ENCODE measurements at places on chromosomes 12 and 14. TPM values are rescaled to one million over a fixed set of nuclear protein-coding genes. Genes with fewer than 3 reads are reported as not detected.

DNA sequence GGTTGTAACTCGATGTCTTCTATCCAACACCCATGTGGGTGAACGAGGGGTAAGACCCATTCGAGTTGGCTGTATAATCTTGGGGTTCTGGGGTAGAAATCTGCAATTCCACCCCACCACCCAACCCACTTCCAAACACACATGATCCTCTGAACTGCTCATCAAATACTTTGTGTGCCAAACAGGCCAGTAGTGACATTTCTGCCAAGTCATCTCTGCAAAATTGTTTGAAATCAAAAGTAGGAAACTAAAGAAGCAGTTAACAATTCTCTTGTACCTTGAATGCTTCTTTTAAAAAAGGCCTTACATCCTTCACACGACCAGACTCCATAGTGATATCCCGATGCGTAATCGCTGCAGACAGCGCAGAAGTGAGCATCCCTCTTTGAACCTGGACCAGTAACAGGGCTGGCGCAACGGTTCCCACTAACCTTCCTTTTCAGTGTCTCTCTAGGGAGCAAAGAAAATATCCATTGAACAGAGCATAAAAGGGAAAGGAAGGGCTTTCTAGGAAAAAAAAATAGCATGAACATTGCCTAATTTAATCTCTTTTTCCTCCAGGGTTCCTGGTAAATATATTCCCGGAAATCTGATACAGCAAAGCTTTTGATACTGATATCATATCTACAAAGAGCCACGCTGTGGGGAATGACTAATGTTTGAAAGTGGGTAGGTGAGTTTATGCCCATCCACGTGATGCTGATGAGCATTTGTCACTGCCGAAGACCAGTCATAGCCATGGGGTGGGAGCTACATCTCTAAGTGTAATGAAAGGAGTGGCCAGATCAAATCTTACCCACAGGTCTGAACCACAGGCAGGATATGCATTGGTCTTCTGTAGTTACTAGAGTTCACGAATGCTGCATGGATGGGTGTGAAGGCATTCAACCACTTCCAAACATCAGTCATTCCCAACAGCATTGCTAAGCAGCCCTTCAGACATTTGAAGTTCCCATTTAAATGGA is 14.2 kb downstream of the ESR2 start:
- H3K27ac ChIP-seq = no peak overlapping the region
- DNase-seq = no peak
- H3K36me3 ChIP-seq = no peaks in the 10 kb centered on the region
- H3K4me1 ChIP-seq = no peaks in the 10 kb centered on the region
- H3K4me3 ChIP-seq = no peak overlapping the region

- no peak for DNase-seq
- no peaks in the 10 kb centered on the region for H3K4me1 ChIP-seq
- peaks cover 2% of the 10 kb centered on the region for H3K36me3 ChIP-seq
- H3K4me3 ChIP-seq = no peak overlapping the region
Observed at GRCh38 chr12:112061137-112061536, 47.4 kb downstream of the NAA25 start.

DNA sequence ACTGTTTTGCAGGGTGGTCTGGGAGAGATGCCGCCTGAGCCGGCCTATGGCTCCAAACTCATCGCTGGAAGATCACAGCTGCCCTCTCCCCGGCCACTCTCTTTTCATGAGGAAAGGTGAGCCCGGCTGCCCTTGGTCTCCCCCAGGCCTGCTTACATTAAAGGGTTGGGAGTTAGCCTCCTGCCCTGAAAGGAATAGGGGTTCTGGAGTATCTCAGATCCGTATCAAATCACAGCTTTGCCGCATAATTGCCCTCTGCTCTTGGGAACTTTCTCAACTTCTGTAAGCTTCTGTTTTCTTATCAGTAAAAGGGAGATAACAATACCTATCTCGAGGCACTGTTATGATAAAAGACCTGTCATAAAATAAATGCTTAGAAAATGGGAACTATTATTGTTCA is 17.6 kb downstream of the PHLDA1 start:
- H3K27ac ChIP-seq = peak overlapping the region; percentile 39
- DNase-seq = peak; percentile 61
- no peak overlapping the region for H3K4me3 ChIP-seq
- H3K27me3 ChIP-seq = no peaks in the 10 kb centered on the region

DNA sequence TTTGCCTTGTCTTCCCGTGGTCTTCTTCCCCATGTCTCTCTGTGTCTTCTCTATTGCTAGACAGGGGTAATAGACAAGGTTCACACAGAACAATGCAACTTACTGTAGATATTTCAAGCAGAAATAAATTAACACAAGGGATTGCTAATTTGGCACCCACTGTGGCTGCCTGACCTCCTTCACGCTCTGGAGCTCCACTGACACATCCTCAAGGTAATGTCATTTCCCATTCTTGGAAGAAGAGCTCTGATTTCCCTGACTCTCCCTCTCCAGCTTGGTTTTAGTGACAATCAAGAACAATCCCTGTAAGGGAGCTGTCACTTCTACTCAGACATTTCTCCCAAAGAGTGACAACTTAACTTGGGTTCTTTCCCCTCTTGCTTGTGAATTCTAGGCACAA is 105.4 kb upstream of the NAP1L1 start:
- H3K27me3 ChIP-seq = no peaks in the 10 kb centered on the region
- H3K27ac ChIP-seq = no peak overlapping the region
- no peak for DNase-seq
- peaks cover 20% of the 10 kb centered on the region for H3K4me1 ChIP-seq
- no peak overlapping the region for H3K4me3 ChIP-seq

DNA sequence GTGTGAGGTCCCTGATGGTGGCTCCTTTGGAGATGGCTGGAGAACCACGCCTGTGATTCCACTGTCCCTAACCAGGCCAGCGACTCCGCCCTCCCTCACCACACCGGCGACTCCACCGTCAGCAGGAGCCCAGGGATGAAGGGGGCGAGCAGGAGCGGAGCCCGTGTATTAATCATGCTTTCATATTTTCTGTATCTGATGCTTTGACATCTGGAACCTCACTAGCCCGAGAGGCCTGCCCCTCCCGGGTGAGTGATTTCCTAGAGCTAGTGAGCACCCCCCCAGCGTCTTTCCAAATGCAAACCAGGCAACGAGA is 69.9 kb downstream of the NOC4L start:
- no peaks in the 10 kb centered on the region for H3K36me3 ChIP-seq
- no peaks in the 10 kb centered on the region for H3K4me1 ChIP-seq
- H3K4me3 ChIP-seq = no peak overlapping the region
- H3K27ac ChIP-seq = no peak overlapping the region
- DNase-seq = no peak

DNA sequence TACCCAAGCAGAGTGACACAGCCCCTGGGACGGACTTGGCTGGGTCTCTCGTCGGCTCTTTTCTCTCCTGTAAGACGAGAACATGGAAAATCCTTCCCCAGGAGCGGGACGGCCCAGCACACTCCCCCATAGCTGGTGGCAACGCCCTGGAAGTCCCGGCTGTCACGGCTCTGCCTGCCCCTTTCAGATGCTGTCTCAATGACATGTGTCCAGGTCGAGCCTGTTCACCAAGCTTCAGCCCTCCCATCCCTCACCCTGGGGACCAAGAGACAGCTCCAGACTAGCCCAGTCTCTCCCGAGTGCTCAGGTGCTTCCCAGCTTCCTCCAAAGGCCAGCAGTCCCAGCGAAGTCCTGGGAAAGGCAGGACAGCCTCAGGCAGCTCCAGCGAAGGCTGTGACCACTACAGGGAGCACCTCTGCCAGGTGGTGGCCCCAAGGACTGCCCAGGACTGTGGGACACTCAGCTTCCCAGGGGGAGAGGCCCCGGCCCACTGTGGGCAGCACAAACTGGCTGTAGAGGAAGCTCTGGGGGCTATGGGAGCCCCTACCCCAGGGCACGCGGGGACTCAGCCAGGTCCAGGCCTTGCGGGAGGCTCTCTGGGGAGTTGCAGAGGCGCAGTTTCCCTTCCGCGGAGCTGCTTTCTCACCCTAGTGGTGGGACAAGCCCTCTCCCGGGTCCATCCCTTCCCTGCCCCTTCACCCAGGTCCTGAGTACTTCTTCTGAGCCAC is 33.6 kb downstream of the TNFAIP2 start:
- DNase-seq = no peak
- peaks cover 24% of the 10 kb centered on the region for H3K4me1 ChIP-seq
- H3K27ac ChIP-seq = no peak overlapping the region
- H3K36me3 ChIP-seq = no peaks in the 10 kb centered on the region
- H3K4me3 ChIP-seq = no peak overlapping the region

GRCh38 chr14:71675900-71676287 is 256.3 kb upstream of the RGS6 start:
- H3K27ac ChIP-seq = no peak overlapping the region
- no peaks in the 10 kb centered on the region for H3K27me3 ChIP-seq
- H3K4me1 ChIP-seq = no peaks in the 10 kb centered on the region

DNA sequence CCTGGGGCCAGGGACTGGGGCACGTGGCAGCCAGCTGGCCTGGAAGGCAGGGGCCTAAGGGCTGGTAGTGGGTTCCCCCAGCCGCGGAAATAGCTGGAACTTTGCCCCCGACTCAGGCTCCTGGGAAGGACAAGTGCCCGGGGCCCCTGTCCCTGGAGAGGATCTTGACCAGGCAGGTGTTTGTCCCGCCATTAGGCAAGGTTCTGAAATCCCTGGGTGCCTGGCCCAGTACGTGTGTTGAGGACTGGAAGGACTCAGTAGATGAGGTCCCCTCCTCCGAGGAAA is 94.2 kb downstream of the B4GALNT3 start:
- no peak overlapping the region for H3K4me3 ChIP-seq
- no peak for DNase-seq
- H3K27me3 ChIP-seq = no peaks in the 10 kb centered on the region
- no peaks in the 10 kb centered on the region for H3K4me1 ChIP-seq

DNA sequence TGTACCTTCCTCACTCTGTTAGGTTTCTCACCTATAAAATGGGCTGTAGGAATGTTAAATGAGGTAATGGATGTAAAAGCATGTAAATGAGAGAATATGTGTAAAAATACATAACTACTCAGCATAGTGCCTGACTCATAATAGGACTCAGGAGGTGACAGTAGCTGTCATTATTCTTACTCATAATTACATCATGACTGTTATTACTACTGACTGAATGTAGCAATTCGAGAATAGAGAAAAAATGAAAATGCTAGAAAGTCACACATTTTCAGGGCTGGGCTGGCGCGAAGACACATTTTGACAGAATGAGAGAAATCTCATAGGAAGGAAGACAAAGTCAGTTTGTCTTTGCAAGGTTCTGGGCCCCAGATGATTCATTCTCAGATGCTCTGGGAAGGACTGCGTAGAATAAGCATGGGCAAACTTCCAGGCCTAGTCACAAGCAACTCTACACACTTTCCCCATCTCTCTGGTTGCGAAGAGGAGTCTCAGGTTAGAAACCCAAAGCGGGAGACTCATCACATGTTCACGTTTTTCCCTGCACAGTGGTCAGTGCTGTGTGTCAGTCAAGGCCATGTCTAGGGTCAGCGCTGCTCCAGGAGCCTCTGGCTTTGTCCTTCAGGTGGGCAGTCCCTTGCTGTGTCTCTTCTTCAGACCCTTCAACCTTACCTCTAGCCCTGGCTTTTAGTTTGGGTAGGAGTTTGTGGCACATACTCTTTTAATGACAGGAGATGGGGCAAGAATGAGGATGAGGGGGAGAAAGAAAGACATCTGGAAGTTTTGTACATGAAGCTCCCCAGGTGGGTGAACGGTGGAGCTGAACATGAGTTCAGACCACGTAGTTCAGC is 8.4 kb downstream of the GPRC5A start:
- no peaks in the 10 kb centered on the region for H3K36me3 ChIP-seq
- H3K27ac ChIP-seq = peak overlapping the region; percentile 34
- no peak for DNase-seq
- H3K27me3 ChIP-seq = no peaks in the 10 kb centered on the region
- H3K4me3 ChIP-seq = no peak overlapping the region

DNA sequence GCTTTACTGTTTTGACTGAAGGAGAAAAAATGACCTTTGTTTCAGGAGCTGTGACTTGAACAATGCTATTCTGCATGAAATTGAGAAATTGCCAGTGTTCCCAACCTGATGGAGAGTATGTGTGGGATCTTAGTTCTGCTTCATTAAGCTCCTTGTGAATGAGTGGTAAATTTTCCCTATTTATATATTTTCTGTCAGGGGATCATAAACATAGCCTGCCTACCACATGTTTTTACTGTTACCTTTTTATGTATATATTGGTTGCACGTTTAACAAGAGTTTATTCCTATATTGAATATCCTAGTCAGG is 271.7 kb downstream of the PDZRN4 start:
- no peak overlapping the region for H3K4me3 ChIP-seq
- no peaks in the 10 kb centered on the region for H3K36me3 ChIP-seq
- no peaks in the 10 kb centered on the region for H3K27me3 ChIP-seq
- no peaks in the 10 kb centered on the region for H3K4me1 ChIP-seq
- DNase-seq = no peak

Gene CMA1
- not detected for total RNA-seq

Gene IFNG
- total RNA-seq = not detected

Gene RAB15
- 92.5 TPM for total RNA-seq

Gene RPS6KL1
- 6.8 TPM for total RNA-seq

Gene MIP
- not detected for total RNA-seq

Measured in Caco-2 (cell line).